ENCODE measurements at places on chromosomes 1 and 21.

- DNase-seq = no peak
Measured at GRCh38 chr1:163670989-163671757, 349.4 kb downstream of the NUF2 start.

- DNase-seq = no peak
Measured at GRCh38 chr1:19715334-19716203, 50.9 kb downstream of the HTR6 start.

DNA sequence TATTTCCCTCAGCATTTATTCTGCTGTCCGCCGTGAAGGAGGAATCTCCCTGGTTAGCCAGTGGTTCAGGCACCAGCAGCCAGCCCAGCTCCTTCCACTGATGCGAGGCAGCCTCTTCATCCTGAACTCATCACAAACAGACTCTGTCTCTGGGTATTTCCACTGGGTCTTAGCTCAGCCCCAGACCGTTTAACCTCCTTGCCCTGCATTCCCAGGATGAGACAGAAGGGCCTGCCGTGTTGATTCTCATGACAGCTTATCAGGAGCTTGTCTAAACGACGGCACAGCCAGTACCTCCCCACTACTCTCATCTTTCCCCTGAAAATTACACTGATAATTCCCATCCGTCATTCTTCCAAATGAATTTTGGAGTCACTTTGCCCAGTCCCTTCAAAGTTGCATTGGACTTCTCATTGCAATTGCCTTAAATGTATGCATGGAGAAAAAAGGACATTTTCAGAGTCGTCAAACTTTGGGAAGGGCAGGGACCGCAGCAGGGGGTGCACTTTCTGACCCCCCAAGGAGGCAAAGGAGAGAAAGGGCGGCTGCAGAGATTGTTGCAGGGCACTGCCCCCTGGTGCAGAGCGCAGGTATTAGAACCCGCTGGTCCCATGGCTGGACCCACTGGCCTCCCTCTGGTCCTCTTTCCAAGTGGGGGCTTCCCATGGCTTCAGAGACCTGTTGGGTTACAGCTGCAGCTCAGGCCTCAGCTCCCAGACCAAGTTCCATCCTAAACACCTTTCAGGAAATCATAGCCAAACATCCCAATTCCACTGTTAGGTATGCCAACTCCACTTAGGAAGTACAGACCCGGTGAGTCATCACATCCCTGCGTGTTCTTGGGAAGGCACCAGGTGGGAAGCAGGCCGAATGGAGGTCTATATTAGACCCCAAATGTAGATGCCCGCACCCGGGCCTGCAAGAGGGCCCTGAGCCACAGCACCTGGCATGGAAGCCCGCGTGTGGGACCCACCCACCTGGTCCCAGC lies 3.7 kb upstream of the MEGF6 start:
- no peak for DNase-seq

GRCh38 chr21:16072737-16073136 lies 343.0 kb downstream of the USP25 start:
- no peak for DNase-seq

- no peak for DNase-seq
Measured at GRCh38 chr21:45386336-45386727, 18.6 kb upstream of the COL18A1 start.

DNA sequence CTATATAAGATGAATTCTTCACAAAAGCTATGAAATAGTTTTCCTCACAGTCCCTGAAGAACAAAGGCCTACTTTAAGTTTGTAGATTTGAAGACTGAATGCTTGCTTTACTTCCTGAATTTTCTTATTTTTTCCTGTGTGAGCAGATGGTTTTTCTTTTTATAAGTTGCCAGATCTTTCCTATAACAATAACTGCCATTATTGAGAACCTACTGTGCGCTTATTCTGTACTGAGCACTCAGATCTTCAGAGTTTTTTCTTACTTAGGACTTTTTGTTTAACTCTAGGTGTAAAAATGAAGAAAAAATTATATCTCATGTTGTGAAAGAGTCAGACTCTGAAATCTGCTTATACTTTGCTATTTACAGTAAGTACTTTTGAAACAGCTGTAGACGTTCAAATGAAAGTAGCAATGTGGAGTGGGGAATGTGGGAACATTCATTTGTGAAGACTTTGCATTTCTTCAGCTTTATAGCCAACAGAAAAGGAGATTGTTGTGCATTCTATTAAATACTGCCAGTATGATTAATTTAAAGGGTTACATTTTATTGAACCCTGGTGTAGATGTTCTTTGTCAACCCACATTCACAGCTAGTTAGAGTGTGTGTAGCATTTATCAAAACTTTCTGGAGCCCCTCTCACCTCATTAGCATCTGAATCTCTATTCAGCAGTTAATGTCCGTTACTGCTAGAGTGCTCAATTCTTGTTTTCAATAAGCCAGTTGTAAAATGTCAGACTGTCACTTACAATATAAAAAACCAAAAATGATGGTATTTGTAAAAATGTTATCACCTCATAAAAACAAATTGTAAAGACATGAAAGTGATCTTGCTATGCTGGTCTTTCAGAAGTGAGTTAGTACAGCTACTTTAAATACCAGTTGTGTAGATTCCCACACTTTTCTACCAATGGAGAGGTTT lies 29.0 kb downstream of the NFIA start:
- no peak for DNase-seq

DNA sequence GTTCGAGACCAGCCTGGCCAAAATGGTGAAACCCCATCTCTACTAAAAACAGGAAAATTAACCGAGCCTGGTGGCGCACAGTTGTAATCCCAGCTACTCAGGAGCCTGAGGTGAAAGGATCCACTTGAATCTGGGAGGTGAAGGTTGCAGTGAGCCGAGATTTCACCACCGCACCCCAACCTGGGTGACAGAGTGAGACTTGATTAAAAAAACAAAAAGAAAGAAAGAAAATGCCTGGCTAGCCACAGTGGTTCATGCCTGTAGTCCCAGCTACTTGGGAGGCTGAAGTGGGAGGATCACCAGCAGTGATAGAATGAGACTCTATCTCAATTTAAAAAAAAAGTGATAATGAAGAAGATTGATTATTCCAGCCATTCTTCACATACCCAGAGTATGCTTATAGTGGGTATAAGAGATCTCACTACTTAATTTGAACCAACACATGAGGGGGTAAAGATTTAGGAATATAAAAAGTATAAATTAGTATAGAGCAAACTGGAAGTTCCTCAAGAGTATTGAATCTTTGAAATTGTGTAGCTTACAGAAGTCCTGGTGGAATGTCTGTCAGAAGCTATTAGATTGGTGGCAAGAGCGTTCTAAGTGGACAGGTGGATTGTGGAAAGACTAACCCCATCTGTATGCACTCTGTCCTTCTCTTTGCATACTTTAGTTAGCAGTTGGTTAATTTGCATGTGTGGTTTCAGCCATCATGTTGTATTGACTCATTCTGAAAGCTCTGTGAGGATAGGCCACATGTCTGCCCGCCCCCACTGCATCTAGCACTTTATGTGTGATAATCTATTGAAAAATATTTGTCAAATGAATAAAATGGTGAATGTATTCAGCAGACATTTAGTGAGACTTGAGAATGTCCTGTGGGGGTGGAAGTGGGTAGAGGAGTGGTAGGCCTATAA lies 25.0 kb downstream of the RLF start:
- DNase-seq = no peak

DNA sequence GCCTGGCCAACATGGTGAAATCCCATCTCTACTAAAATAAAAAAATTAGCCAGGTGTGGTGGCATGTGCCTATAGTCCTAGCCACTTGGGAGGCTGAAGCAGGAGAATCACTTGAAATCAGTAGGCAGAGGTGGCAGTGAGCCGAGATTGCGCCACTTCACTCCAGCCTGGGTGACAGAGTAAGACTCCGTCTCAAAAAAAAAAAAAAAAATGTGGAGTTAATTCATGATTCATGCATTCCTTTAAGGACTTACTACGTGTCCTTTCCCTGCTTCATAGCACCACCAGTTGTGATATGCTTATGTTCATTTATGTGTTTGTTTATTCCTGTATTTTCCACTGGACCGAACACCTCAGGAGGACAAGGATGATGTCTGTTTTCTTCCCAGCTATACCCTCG lies 12.7 kb upstream of the PRELP start:
- no peak for DNase-seq

DNA sequence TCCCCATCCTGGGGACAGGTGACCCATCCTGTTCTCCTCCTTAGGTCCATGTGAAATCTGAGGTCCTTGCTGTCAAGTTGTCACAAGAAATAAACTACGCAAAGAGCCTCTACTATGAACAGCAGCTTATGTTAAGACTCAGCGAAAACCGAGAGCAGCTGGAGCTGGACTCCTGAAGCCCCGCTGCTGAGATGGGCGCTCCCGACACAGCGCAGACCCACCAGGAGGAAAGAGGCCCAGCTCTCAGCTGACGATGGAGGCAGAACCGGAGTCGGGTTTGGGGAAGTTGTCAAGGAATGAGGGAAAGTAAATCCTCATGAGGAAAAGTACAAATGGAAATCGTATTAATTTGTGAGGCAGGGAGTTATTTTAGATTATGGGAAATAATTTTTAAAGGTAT lies 109.2 kb downstream of the DHRS3 start:
- no peak for DNase-seq

GRCh38 chr1:44031252-44032169 lies at the start of gene SLC6A9:
Gene SLC6A9 (minus strand): TSS chr1:44031462. CDS start chr1:44024277, 7,185 bp downstream.
- DNase-seq = no peak
